ENCODE measurements at places on chromosomes 3 and 15.

GRCh38 chr15:68489421-68489820 is 57.5 kb upstream of the ITGA11 start:
- DNase-seq, result no peak

GRCh38 chr3:8327739-8328138 is 173.9 kb upstream of the LMCD1 start:
- no peak for DNase-seq

- no peak for DNase-seq
These were observed 70.8 kb upstream of the PSMD6 start for GRCh38 chr3:64093825-64094712.

GRCh38 chr3:124791639-124792151 is 61.4 kb downstream of the UMPS start:
- DNase-seq, result no peak

GRCh38 chr3:38036906-38037305 is 2.1 kb upstream of the DLEC1 start:
- DNase-seq, result no peak

DNA sequence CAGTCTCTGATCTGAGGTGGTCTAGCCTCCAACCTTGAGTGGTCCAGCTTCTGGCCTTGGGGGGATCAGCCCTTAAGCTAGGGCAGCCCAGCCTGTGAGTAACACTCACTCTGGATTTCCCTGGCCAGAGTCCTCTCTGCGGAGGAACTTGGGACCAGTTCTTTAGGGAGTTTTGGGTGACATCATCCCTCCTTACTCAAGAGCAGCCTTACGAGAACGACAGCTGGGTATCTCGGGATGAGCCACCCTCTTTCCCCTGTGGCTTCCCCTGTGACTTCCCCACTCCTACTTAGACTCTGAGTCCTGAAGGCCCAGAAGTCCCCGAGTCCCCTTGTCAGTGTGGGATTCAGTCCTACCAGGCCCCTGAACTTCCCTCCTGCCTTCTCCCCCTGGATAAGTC is 10.2 kb upstream of the PLXND1 start:
- no peak for DNase-seq

GRCh38 chr15:69082021-69082502 is 67.6 kb downstream of the NOX5 start:
- DNase-seq, result no peak

DNA sequence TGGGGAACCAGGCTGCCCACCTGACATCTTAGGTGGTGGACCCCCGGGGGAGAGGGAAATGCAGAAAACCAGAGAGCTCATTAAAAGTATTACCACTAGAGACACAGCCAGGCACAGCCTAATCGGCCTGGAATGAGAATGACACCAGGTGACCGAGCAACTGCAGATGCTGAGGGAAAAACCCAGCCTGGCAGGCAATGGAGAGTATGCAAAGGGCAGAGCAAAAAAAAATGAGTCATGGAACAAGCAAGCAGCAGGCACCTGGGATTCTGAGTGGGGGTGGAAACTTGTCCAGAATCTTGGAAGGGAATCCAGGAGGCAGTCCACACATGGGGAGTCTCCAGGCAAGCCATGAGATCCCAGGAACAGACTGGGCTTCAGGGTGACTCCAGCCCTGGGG is 183.7 kb upstream of the LRRN1 start:
- no peak for DNase-seq

DNA sequence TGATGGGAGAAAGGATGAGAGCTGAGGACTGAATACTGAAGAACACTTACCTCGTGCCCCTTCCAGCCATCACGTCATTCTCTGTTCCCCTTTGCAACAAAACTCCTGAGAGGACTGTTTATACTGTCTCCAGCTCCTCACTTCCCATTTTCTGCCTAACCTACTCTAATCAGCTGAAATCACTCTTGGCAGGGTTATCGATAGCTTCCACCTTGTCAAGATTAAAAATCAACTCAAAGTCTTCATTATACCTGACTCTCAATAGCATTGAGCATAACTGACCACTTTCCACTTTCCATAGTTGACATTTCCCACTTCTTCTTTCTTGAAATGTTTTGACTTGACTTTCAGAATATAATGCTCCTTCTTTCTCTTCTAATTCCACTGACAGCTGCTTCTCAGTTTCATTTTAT is 4.3 kb downstream of the BTBD1 start:
- no peak for DNase-seq

GRCh38 chr3:134939978-134940377 is 144.9 kb downstream of the EPHB1 start:
- no peak for DNase-seq

GRCh38 chr15:61659566-61660190 is 400.6 kb downstream of the VPS13C start:
- DNase-seq, result no peak

DNA sequence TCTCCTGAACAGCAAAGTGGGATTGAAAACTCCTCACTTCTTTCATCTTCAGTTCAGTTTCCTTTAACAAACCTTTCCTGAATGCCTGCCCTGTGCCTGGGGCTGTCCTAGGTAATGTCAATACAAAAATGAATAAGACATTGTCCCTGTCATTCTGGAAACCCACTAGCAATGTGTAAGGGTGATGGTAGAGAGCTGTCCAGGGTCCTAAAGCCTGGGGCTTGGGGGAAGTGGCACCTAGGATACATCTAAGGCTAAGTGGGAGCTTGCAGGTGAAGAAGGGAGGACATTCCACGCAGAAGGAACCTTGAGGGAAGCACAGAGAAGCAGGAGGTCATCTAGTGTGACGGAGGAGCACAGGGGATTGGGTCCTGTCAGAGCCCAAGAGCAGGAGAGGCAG is 212.7 kb upstream of the PPP2R3A start:
- no peak for DNase-seq

- no peak for DNase-seq
These were observed 96.2 kb upstream of the KCNMB2 start for GRCh38 chr3:178440043-178440442.

DNA sequence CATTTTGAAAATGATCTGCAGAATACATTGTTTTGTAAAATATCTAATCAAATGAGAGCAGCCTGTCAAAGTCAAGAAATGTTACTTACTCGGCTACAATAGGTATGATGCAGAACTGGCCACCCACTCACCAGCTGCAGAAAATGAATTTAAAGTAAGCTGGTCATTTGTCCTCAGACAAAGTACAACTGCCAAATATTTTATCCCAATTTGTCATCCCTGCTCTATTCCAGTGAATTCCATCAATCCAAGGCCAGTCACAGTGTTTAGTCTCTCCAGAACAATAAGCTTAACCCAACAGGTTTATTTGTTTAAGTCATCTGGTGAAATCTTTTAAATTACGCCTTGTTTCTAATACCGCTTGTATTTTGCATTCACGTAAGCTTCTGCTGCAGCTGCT is 46.6 kb upstream of the TCF12 start:
- no peak for DNase-seq

- no peak for DNase-seq
These were observed 738 bp downstream of the ACAP2 start for GRCh38 chr3:195441992-195442572.

- DNase-seq, result no peak
These were observed 22.1 kb upstream of the WDR49 start for GRCh38 chr3:167675848-167676247.

DNA sequence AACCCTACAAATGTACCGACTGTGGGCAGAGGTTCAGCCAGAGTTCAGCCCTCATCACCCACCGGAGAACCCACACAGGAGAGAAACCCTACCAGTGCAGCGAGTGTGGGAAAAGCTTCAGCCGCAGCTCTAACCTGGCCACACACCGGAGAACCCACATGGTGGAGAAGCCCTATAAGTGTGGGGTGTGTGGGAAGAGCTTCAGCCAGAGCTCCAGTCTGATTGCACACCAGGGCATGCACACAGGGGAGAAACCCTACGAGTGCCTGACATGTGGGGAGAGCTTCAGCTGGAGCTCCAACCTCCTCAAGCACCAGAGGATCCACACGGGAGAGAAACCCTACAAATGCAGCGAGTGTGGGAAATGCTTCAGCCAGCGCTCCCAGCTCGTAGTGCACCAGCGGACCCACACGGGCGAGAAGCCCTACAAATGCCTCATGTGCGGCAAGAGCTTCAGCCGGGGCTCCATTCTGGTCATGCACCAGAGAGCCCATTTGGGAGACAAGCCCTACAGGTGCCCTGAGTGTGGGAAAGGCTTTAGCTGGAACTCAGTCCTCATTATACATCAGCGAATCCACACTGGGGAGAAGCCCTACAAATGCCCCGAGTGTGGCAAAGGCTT is 20.7 kb downstream of the ZSCAN2 start:
- DNase-seq, result no peak

GRCh38 chr3:122458992-122459391 is 43.1 kb upstream of the WDR5B start:
- DNase-seq, result no peak

DNA sequence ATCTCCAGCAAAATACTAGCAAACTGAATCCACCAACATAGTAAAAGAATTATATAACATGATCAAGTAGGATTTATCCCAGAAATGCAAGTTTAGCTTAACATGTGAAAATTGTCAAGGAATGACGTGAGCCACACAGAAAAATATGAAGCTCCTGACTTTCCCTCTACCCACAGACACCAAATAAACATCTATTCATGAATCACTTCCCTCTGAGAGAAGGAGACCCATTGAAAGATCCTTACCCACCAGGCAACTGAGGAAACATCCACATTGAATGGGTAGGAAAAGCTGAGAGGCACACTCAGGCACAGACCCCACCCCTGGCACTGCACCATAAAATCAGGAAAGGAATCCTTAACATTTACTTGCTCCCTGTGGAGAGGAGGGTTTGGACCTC is 102.2 kb upstream of the MANF start:
- no peak for DNase-seq

- DNase-seq, result no peak
These were observed 16.3 kb upstream of the MB21D2 start for GRCh38 chr3:192933779-192934460.

- DNase-seq, result no peak
These were observed 866.0 kb downstream of the MCTP2 start for GRCh38 chr15:95097361-95097760.

- no peak for DNase-seq
These were observed 42.7 kb downstream of the EXOG start for GRCh38 chr3:38538773-38539353.

- DNase-seq, result no peak
These were observed 7.6 kb downstream of the NR1D2 start for GRCh38 chr3:23952646-23953045.

GRCh38 chr3:16849229-16849628 is 35.5 kb upstream of the PLCL2 start:
- DNase-seq, result no peak

DNA sequence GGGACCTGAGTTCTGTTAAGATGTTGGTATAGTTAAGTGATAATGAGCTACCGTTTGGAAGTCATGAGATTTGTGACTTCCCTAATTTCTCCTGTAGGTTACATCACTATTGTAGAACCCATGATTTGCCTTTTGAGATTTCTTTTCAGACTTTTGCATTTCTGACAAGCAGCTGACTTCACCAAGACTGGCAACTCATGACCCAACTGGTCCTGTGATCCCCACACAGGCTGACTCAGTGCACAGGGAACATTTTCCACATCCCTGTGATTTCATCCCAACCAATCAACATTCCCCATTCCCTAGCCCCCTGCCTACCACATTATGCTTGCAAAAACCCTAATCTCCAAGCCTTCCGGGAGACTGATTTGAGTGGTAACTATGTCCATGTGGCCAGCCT is 242.1 kb upstream of the PDZRN3 start:
- no peak for DNase-seq

- no peak for DNase-seq
These were observed 160.5 kb downstream of the THSD4 start for GRCh38 chr15:71275566-71276335.

DNA sequence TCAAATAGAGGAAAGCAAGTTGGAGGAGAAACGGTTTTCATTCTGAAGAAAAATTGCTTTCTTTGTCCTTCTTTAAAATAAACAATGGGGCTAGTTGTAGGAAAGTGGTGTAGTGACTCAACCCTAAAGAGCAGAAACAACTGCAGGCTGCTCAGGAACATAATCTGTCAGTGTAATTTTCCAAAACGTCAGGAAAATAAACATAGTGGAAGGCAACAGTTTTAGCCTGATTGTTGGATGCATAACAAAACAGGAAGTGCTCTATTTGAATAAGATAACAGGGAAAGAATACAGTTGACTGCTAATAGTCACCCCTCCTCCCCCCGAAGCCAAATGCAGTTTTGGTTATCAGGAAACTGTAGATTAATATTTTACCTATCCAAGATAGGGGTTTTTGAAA is 167.6 kb downstream of the ECT2 start:
- no peak for DNase-seq

GRCh38 chr3:120544361-120544760 is 51.8 kb upstream of the NDUFB4 start:
- DNase-seq, result no peak

DNA sequence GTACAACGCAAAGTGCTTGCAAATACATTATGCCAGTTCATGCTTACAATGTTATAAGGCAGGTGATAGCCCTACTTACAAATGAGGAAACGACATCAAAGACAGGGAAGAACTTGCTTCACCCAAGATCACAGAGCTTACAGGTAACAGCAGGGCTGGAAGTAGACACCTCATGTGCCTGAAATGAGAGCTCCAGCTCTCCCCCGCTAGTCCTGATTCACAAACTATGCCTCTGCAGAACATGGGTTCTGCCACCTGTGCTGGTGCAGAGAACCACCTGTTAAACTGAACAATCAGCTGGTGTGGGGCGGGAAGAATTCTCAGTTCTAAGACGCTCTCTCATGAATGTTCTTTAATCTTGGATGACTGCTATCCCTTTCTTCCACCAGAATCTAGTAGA is 7.4 kb downstream of the RBSN start:
- no peak for DNase-seq

DNA sequence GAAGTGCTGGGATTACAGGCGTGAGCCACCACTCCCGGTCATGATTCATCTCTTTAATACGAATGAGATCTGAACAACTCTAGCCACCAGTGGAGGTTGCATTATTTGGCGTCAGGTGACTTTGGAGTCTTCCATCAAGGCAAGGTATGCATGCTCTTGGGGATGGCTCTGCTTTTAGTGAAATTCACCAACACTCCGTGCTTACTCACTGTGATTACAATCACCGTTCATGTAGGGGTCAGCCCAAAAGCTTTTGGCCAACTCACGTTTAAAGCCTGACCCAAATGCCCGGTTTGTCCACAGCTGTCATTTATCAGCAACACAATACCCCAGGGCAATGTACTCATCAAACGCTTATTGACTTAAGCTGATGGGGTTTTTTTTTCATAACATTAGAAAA is 155.4 kb downstream of the PDZRN3 start:
- DNase-seq, result no peak

- DNase-seq, result no peak
These were observed 205.8 kb downstream of the ALCAM start for GRCh38 chr3:105572501-105572900.

- no peak for DNase-seq
These were observed 388 bp downstream of the ACY1 start for GRCh38 chr3:51983578-51984268.

GRCh38 chr15:72092006-72092405 is 25.9 kb downstream of the MYO9A start:
- no peak for DNase-seq

DNA sequence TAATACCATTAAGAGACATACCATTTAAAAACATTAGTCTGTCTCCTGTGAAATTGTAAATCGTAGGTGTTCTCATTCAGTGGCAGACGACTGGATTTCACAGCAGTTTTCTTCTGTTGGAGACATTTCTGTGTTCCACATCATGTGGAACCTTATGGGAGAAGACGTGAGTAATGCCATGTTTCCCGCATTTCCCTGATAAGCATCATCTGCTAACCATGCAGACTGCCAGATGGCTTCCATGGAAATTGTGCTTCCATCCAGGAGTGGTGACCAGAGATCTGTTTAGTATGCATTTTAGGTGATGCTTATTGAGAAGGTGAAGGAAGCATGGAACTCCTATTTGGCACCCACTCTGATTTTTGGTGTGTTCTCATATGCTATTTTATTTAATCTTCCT is 28.4 kb upstream of the ST3GAL6 start:
- no peak for DNase-seq

All from iPS DF 6.9 (cell line).